ENCODE measurements at places on chromosomes 13 and 19. TPM values are rescaled to one million over a fixed set of nuclear protein-coding genes. Genes with fewer than 3 reads are reported as not detected.

The PSG11 gene
- total RNA-seq: not detected

The RNF6 gene
- 46.5 TPM for total RNA-seq

The PEG3 gene
- 0.06 TPM for total RNA-seq

The C3 gene
- not detected for total RNA-seq

The CTXN1 gene
- not detected for total RNA-seq

The GAPDHS gene
- not detected for total RNA-seq

The TMEM91 gene
- total RNA-seq: 6.8 TPM

The FAM216B gene
- total RNA-seq: not detected

DNA sequence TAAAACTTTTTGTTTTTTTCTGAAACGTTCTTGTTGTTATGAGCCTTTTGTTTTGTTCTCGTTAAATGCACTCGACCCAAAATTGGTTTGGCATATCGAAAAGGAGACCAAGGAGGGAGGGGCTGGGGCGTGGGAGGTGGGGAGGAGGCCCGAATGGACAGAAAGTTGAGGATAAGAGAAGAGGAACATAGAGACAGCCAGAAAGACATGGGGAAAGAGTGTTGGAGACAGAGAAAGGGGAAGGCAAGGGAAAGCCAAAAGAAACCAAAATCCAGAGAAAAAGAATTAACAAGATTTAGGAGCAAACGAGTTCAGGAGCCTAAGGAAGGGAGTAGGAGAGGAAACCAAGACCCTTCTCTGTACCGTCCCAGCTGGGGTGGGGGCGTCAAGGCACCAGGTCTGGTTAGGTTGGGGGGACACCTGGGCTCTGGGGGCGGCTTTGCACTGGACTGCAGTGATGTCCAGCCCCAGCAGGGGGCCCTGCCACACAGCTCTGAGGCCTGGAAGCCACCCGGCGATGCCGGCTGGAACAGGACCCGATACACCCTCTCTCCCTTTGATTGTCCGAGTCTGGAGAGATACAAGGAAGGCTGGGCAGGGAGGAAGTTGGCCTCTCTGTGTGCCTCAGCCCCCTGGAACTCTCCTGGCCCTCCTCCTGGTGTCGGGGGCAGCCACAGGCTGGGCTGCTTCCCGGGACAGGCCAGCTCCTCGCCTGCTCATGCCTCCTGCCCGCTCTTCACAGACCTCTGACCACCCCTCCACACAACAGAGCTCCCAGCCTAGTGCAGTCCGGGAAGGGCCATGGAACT lies 11.6 kb upstream of the ASF1B start:
- peaks cover 7% of the 10 kb centered on the region for H3K36me3 ChIP-seq
- no peaks in the 10 kb centered on the region for H3K27me3 ChIP-seq
- no peak overlapping the region for H3K4me3 ChIP-seq
- H3K4me1 ChIP-seq: peaks cover 40% of the 10 kb centered on the region
- peak overlapping the region; percentile 94 for H3K27ac ChIP-seq
- peak; percentile 37 for DNase-seq

- peaks cover 9% of the 10 kb centered on the region for H3K4me1 ChIP-seq
- DNase-seq: no peak
- no peaks in the 10 kb centered on the region for H3K27me3 ChIP-seq
- H3K4me3 ChIP-seq: no peak overlapping the region
- no peaks in the 10 kb centered on the region for H3K36me3 ChIP-seq
These were observed 12.7 kb upstream of the TNFSF14 start for GRCh38 chr19:6682607-6683128.

GRCh38 chr19:14768001-14768400 lies 10.4 kb downstream of the ADGRE2 start:
- peaks cover 7% of the 10 kb centered on the region for H3K27me3 ChIP-seq
- H3K36me3 ChIP-seq: peaks cover 2% of the 10 kb centered on the region
- no peak for DNase-seq
- no peak overlapping the region for H3K27ac ChIP-seq
- H3K4me1 ChIP-seq: no peaks in the 10 kb centered on the region
- no peak overlapping the region for H3K4me3 ChIP-seq

GRCh38 chr13:51721496-51721895 lies 82.5 kb downstream of the DHRS12 start:
- H3K4me1 ChIP-seq: no peaks in the 10 kb centered on the region
- no peak for DNase-seq
- no peaks in the 10 kb centered on the region for H3K36me3 ChIP-seq
- H3K27ac ChIP-seq: no peak overlapping the region
- H3K27me3 ChIP-seq: no peaks in the 10 kb centered on the region
- H3K4me3 ChIP-seq: no peak overlapping the region

- no peak overlapping the region for H3K4me3 ChIP-seq
- H3K4me1 ChIP-seq: no peaks in the 10 kb centered on the region
- no peaks in the 10 kb centered on the region for H3K27me3 ChIP-seq
- no peak for DNase-seq
- no peaks in the 10 kb centered on the region for H3K36me3 ChIP-seq
These were observed 491.5 kb downstream of the OLFM4 start for GRCh38 chr13:53520132-53520531.

DNA sequence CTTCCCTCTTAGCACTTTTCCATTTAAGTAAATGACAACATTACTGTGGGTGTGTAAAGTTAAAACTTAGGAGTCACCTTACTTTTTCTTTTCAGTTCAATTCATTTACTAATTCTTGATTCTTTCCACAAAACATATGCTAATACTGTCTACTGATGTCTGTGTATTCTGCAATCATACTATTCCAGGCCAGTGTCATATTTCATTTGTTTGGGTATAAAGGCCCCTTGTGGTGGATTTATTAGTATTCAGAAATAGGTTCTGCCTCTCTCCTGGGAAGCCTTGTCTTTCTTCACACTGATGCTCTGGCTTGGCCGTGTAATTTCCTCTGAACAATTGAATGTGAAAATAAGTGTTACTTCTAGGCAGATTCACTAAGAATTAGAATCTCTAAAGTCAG lies 621.9 kb upstream of the SPRY2 start:
- no peak overlapping the region for H3K4me3 ChIP-seq
- H3K27ac ChIP-seq: no peak overlapping the region
- no peaks in the 10 kb centered on the region for H3K36me3 ChIP-seq

- H3K36me3 ChIP-seq: peaks cover 9% of the 10 kb centered on the region
- DNase-seq: no peak
- H3K4me3 ChIP-seq: no peak overlapping the region
- H3K27me3 ChIP-seq: no peaks in the 10 kb centered on the region
- H3K27ac ChIP-seq: no peak overlapping the region
- H3K4me1 ChIP-seq: no peaks in the 10 kb centered on the region
These were observed 24.8 kb downstream of the KDM4B start for GRCh38 chr19:4993683-4994082.

DNA sequence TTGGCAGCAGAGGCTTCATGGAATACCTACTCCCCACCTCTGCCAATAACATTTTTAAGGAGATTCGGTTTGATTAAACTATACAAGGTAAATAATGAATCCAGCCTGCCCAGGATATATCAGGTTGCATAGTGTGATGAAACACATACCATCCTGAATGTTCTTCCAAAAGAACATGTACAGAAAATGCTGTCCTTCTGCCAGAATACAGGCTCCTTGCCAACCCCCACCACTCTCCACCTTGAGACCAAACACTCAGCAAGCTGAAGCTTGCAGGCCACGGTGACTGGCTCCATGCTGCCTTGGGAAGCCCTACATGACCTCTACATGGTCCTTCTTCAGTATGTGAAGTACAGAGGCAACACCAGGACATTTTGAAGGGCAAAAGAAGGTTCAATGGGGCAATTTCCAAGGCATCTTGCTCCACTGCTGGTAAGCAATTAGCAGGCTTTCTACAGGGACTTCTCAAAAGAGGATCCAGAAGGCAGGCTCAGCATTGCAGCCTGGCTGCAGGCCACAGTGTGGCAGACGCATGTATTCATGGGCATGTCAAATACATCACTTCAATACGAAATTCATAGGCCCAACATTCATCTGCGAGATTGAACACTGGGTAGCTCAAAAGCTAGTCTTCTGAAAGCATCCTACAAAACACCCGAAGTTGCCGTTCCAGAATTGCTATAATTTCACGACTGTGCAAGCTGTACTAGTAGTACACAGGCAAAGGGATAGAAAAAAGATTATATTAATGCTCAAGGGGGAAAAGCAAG lies 62.4 kb upstream of the SERP2 start:
- H3K27ac ChIP-seq: no peak overlapping the region
- H3K36me3 ChIP-seq: no peaks in the 10 kb centered on the region
- peaks cover 8% of the 10 kb centered on the region for H3K4me1 ChIP-seq
- DNase-seq: no peak
- no peaks in the 10 kb centered on the region for H3K27me3 ChIP-seq

DNA sequence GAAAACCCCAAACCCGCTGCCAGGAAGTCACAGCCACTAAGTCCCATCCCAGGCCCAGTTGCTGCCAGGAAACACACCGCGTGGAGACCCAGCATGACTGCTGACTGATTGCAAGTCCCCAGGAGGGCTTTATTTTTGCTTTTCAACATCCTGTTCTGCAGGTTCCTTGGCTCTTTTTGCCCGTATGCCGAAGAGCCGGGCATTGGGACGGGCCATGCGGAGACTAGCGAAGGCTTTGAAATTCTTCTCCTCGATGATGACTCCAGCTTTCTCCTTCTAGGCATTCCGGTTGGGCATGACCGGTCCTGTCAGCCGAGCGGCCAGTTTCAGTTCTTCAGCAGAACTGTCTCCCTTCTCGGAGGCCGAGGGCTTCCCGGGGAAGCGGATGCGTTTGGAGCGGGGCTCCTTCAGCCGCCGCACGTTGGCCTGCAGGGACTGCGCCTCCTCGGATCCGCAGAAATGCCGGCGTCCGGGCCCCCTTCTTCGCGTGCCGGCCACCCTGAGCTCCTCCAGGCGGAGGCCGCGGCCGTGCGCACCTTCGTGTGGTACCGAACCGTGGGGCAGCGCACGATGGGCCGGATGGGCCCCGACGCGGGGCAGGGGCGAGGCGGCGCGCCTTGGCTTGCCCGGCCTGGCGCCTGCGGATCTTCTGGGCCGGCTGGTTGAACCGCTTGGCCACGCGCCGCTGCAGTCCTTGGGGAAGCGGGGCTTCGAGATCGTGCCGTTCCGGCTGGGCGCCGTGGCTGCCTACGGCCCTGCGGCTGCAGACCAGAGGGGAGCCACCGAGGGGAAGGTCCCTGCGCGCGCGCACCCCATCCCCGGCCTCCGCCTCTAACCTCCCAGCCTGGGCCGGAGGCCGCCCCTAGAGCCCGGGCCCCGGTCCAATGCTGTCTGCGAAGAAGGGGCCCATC lies 15.2 kb downstream of the ZSCAN5C start:
- H3K4me3 ChIP-seq: no peak overlapping the region
- no peak overlapping the region for H3K27ac ChIP-seq
- no peaks in the 10 kb centered on the region for H3K36me3 ChIP-seq
- H3K27me3 ChIP-seq: peaks cover 9% of the 10 kb centered on the region
- H3K4me1 ChIP-seq: peaks cover 4% of the 10 kb centered on the region
- no peak for DNase-seq

DNA sequence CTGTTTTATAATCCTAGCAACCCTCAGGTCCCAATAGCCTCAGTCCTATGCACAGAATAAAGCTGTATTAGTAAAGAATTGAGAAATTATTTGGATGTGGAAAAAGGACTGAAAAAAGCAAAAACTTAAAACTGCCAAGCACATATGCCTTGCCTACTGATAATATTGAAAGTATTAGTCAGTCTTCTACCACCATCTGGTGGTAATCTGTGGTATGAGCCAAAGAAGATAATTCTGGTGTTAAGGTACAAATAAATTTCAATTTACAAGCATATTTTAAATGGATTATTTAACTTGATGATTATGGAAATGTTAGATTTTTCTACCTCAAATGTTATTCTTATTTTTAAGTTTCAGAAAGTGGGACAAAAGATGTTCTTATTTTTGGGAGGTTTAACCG lies 460.3 kb upstream of the KLHL1 start:
- no peaks in the 10 kb centered on the region for H3K27me3 ChIP-seq
- no peaks in the 10 kb centered on the region for H3K4me1 ChIP-seq
- no peak for DNase-seq
- H3K4me3 ChIP-seq: no peak overlapping the region

- H3K4me1 ChIP-seq: peaks cover 9% of the 10 kb centered on the region
- no peak overlapping the region for H3K27ac ChIP-seq
- H3K4me3 ChIP-seq: no peak overlapping the region
- H3K27me3 ChIP-seq: peaks cover 29% of the 10 kb centered on the region
- DNase-seq: no peak
These were observed 668 bp downstream of the ZFR2 start for GRCh38 chr19:3867971-3868769.

DNA sequence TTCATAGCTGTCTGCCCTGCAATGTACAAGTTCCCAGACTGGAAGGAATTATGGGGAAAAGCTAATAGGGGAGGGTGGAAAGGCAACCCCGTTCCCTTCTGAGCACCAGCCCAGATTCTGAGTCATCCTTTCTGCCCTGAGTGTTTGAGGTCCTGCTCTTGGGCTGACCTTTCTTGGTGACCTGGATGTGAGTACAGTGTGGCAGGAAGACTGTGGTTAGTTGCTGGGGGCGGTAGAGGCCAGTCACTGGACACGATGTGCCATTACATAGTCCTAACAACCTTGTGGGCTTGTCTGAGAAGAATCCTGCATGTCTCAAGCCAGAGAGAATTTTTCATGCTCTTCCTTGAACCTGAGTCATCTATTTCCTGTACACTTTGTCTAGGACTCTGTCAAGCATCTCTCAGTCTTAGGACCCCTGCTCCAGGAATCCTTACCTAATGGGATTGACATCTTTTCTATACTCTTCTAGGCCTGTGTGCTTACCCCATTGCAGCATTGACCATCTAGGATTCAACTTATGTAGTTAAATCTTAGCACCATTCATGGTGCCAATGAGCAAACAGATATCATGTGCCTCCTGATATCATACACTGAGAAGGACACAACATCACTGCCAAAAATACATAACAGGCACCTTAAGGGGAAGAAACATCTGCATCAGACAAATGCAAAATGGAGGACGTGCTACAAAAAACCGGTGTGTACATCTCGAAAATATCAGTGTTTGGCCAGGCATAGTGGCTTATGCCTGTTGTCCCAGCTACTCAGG lies 8.1 kb upstream of the ANGPTL4 start:
- H3K27ac ChIP-seq: no peak overlapping the region
- H3K4me1 ChIP-seq: peaks cover 6% of the 10 kb centered on the region
- H3K36me3 ChIP-seq: no peaks in the 10 kb centered on the region
- no peak overlapping the region for H3K4me3 ChIP-seq
- peaks cover 5% of the 10 kb centered on the region for H3K27me3 ChIP-seq
- no peak for DNase-seq

DNA sequence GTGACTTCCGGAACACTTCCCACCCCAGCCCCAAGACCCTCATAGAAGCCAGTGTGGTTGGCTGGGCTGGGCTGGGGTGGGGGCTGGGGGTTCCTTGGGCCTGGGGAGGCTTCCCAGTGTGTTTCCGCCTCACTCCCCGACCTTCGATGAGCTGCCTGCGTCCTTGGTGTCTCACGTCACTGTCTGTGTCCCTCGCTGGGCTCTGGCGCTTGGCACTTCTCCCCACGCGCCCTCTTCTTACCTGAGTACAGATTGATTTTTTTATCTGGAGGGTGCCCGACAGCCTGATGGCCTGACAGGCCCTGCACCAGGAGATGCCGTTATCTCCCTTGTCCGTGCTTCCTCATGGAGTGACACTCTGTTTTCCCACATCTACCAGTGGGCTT lies 7.6 kb upstream of the GRIN3B start:
- H3K27me3 ChIP-seq: peaks cover 15% of the 10 kb centered on the region
- peaks cover 37% of the 10 kb centered on the region for H3K36me3 ChIP-seq
- peaks cover 23% of the 10 kb centered on the region for H3K4me1 ChIP-seq
- no peak overlapping the region for H3K27ac ChIP-seq
- H3K4me3 ChIP-seq: no peak overlapping the region

- H3K4me3 ChIP-seq: no peak overlapping the region
- H3K27me3 ChIP-seq: no peaks in the 10 kb centered on the region
- H3K36me3 ChIP-seq: no peaks in the 10 kb centered on the region
- H3K4me1 ChIP-seq: no peaks in the 10 kb centered on the region
- DNase-seq: no peak
These were observed 452.0 kb downstream of the SLITRK6 start for GRCh38 chr13:85347251-85347650.

GRCh38 chr19:12790628-12791344 lies 500 bp upstream of the JUNB start:
- peaks cover 5% of the 10 kb centered on the region for H3K36me3 ChIP-seq
- peak overlapping the region; percentile 100 for H3K27ac ChIP-seq
- peaks cover 66% of the 10 kb centered on the region for H3K4me1 ChIP-seq
- H3K27me3 ChIP-seq: no peaks in the 10 kb centered on the region
- peak overlapping the region; percentile 98 for H3K4me3 ChIP-seq
- peak; percentile 38 for DNase-seq

Measured in CD4-positive, alpha-beta T cell (primary cell).